Upper lobe of right lung (tissue), 1 donor: ENCODE measurements at places on chromosomes 11 and 22.
A peak's percentile ranks its signal among the peaks of the same experiment; 100 is the strongest.

GRCh38 chr11:23166376-23166775 lies 306.1 kb upstream of the CCDC179 start:
- DNase-seq: no peak

GRCh38 chr11:34745195-34745594 lies 124.3 kb downstream of the EHF start:
- no peak for DNase-seq

DNA sequence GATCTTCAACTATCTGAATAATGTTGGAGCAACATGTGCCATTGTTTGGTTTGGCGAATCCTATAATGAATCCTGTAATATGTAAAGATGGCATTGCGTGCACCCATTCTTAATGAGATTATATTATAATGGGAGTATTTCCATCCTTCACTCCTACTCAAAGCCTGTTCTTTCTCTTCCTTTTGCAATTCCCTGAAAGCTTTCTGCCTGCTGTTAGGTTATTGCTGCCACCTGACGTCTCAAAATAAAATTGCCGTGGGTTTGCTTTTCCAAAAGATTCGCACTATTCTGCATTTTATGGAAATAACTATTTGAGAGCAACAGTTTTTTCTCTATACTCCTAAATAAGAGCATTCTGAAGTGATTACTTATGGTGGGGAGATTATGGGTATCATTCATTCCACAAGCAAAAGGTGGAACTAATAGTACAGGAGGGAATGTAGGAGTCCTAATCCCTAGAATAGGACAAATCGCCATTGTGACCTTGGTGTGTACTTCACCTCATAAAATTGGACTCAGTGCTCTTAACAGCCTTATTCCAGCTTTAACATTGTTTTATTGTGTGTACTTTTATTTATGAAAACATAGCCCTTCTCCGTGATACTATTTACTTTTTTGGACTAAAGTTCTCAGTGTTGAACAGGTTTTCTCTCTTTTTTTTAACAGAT lies 69.6 kb upstream of the ALKBH3 start:
- no peak for DNase-seq

GRCh38 chr22:17777005-17777716 lies 2.9 kb upstream of the BID start:
- DNase-seq: peak; percentile 79

DNA sequence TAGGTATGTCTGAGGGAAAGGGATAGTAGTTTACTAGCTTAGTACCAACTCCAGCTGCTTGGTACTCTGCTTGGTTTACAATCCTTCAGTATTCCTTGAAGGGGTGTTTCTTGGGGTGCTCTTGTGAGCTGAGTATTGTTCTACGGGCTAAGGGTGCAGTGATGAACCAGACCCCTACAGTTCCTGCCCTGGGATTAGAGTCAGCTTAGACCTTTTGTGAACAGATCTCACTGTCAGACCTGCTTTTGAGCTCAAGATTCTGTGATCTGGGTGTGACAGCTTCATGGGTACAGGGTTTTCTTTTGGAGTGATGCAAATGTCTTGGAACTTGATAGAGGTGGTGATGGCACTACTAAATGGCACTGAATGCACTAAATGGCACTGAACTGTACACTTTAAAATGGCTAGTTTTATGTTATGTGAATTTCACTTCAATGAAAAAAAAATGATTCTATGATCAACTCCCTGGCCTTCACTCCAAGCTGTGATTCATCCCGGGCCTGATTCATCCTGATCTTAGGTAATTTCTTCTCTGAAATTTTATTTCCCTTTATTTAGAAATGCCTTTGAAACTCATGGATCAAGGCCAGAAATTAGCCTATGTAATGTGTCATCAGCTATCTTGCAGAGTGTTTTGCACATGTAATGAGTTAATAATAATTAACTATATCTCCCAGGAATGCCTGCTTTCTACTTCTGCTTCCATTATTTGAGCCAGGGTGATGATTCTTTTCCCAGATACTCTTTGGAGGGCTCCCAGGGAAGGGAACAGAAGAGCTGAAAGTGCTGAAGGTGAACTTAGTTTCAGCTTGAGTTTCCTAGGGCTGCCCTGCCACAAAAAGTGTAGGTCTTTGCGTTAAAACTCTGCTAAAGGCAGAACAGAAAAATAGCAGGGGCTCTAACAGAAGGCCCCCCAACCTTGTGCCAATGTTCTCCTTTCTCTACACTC lies 87.9 kb downstream of the NCAM1 start:
- no peak for DNase-seq

DNA sequence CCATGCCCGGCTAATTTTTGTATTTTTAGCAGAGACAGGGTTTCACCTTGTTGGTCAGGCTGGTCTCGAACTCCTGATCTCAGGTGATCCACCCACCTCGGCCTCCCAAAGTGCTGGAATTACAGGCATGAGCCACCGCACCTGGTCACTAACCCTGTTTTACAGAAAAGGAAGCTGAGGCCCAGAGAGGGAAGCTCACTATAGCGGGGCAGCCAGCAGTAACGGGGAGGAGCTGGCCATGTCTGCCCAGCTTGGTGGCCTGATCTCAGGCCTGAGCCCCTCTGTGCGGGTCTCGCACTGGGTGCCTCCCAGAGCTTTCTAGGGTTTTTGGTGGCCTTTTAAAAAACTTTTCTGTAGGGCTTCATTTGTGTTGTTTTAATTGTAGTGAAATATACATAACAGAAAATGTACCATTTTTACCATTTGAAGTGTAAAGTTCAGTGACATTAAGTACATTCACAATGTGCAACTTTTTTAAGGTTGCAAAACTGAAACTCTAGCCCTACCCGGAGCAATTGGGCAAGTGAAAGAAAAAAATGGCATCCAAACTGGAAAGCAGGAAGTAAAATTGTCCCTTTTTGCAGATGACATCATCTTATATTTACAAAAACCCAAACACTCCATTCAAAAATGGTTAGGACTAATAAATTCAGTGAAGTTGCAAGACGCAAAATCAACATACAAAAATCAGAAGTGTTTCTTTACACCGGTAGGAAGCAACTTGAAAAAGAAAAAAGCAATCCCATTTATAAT lies 14.5 kb upstream of the CYTH4 start:
- peak; percentile 57 for DNase-seq

DNA sequence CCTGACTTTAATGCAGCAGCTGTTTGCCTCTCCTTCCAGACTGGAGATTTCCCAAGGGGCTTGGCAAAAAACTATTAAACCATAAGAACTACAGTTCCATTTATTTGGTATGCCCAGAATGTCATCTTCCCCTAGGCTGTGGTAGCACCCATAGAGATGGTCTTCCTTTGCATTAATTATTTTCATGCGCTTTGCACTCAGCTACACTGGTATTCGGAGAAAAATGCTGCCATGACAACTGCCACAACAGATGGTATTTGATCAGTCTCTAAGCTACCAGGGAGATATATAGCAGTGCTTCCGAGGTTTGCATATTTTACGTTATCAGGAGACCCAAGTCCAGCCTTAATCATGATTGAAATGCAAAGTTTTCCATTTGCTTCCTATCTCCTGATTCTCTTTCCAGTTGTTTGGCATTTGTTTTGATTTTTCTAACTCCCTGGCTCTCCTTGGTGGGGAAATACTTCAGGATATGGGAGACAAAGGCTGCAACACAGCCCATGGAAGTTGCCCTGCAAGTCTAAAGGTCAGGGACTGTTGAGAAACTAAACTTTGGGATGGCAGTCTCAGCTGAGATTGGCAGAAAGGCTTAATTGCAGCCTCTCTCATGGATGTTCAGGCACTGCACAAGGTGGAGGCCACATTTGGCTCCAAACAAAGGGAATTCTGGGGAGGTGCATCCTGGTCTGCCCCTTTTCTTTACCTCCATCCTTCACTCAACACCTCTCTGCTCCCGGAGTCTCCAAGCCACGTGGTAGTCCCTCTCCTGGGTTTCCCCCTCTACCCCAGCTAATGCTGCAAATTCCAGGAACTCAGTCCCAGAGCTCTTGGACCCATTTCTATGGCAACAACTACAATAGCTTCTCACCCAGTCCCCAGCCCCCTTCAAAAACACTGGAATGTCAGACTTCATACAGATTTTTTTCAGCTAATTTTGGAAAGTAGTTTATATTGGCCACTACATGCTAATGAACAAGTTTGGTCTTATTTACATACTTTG lies 151.8 kb downstream of the NAV2 start:
- DNase-seq: no peak

DNA sequence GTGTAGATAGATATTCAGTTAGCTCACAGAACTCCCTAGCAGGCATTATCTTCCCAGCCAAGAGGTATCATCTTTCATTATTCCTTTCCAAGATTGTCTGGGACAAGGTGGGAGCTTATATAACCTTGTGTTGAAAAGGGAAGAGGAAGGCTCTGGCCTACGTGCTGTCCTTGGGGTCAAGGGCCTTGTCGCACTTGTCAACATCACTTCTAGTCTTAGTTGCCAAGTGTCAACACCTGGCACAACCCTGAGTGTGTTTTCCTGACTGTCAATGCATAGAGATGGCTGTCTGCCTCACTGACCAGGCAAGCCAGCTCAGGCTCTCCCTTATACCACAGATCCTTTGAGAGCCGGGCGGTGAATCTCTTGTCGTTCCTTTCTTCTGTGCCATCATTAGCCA lies 331.9 kb downstream of the CNTN5 start:
- DNase-seq: no peak

GRCh38 chr11:44556735-44557409 lies 8.6 kb upstream of the CD82 start:
- no peak for DNase-seq

DNA sequence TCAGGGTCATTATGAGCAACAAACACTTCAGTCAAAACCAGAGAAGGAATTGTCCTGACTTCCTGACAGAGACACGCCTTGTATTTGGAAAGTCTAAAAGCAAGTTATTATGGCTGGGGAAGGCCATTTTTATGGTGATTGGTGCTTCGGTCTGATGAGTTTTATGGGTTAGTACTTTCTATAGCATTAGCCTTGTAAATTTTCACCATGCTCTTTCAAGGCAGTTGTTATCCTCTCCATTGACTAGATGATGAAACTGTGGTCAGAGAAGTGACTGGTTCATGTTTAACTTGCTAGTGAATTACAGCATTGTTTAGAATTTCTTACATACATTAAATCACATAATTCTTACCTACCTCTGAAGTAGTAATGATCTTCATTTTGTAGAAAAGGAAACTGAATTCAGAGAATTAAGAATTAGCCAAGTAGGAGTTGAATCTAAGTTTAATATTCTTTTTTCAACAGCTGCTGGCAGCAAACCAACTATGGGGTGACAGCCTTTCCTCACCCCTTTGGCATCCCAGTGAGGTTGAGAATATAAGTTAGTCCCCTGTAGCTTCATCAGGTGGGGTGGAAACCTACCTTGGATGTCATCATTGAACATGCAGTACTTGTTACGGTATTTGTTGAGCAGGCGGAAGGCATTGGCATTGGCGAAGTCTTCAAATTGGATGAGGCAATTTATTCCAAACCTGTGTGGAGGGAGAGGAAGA lies 90.0 kb downstream of the CCDC81 start:
- no peak for DNase-seq

DNA sequence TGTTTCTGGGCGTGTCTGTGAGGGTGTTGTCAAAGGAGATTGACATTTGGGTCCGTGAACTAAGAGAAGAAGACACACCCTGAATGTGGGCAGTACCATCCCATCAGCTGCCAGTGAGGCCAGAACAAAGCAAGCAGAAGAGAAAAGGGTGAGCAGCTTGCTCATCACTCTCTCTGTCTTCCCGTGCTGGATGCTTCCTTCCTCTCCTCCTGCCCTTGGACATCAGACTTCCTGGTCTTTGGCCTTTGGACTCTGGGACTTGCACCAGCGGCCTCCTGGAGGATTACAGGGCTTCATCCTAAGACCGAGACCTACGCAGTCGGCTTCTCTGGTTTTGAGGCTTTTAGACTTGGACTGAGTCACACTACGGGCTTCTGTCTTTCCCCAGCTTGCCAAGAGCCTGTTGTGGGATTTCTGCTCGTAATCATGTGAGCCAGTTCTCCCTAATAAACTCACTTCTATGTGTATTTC lies 18.8 kb downstream of the APOL2 start:
- DNase-seq: no peak

DNA sequence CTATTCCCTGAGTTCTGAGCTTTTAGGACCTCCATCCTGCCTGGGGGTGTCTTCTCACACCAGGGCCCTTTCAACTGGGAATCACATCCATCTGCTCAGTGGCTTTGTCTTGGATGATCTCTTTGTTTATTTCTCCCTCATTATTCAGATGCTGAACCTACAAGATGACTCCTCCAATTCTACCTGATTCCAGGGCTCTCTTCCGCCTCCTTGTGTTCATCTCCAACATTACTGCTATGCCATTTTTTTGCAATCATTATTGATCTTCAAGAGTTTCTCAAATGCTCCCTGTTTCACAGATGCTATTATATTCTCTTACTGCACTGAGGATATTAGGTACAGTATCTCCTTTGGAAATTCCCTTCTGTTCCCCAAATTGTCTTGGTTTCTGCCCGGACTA lies 307.7 kb downstream of the SHANK2 start:
- DNase-seq: no peak

DNA sequence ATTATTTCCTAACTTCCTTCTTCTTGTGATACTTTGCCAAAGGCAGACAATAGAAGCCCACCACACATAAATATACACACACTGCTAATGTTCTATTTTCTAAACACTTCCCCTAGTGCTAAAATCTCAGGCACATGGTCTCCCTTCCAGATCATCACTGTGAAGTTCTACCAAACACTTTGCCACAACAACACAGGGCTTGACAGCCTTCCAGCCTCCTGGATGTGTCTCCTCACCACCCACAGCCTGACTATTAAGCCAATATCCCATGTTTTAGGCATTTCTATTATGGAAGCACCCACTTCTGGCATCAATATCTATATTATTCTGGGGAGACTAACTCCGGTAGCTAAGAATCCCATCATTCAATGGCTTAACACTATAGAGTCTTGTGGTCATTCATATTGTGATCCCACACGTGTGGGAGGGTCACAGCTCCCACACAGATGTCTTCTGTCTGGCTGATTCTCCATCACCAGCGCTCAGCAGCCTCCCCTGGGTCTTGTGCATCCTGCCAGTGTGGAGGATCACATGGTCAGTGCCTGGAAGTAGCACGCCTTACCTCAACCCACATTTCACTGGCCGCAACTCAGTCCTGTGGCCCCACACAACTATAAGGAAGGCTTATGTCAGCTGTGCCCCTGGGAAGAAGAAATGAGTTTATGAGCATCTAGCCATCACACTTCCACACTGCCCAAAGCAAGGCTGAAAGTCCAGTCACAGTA lies 29.0 kb downstream of the SPATA19 start:
- no peak for DNase-seq

DNA sequence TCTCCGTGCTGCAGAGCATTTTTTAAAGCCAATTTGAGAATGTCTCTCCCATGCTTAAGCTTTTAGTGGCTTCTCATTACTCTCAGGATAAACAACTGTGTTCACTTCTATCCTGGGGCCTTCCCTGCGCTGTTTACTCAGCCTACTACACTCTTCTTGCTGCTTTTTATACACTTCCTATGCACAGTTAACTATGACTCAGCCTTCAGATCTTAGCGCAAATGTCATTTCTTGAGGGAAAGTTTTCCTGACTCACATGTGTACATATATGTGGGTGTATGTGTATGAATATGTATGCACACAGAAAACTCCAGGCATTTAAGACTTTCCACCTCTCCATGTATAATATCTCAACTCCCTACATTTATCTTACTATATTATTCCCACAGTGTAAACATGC lies 9.8 kb downstream of the THAP12 start:
- no peak for DNase-seq
